ENCODE measurements at places on chromosomes 12 and 14.

GRCh38 chr14:68370057-68370360, 422.9 kb downstream of the ZFP36L1 start:
- no peak for DNase-seq

DNA sequence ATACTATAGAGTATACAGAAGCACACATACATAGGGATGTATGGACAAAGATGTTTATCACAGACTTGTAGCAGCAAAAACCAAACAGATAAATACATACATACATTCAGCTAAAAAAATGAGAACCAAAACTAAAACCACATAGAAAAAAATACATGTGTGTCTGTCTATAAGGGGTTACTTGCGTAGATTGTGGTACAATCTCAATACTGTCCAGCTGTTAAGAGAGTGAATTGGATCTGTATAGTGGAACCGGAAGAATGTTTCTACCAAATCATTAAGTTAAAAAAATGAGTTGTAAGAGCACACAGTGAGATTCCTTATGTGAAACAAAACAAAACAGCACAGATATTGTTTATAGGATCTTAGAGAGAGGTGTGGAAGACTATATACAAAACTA, 44.2 kb upstream of the DCD start:
- DNase-seq = no peak

- DNase-seq = no peak
Observed at GRCh38 chr14:100900837-100901390, 2.6 kb downstream of the RTL1 start.

- no peak for DNase-seq
Observed at GRCh38 chr12:63292471-63293221, 141.6 kb upstream of the AVPR1A start.

- no peak for DNase-seq
Observed at GRCh38 chr12:60100160-60100559, 504.3 kb downstream of the SLC16A7 start.

DNA sequence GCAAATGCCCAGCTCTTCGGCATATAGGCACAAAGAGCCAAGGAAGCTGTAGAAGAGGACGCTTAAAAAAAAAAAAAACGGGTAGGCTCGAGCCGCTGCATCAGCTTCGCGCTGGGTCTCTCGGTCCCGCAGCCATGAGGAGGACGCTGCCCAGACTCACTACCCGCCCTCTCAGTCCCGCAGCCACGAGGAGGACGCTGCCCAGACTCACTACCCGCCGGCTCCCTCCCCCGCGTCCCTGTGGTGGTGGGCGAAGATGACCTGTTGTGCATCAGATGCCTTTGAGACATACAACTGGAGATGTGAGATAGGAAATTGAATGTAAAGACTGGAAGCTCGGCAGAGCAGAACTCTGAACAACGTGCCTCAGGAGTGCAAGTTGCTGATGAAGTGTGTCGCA, 11.4 kb upstream of the SPSB2 start:
- no peak for DNase-seq

DNA sequence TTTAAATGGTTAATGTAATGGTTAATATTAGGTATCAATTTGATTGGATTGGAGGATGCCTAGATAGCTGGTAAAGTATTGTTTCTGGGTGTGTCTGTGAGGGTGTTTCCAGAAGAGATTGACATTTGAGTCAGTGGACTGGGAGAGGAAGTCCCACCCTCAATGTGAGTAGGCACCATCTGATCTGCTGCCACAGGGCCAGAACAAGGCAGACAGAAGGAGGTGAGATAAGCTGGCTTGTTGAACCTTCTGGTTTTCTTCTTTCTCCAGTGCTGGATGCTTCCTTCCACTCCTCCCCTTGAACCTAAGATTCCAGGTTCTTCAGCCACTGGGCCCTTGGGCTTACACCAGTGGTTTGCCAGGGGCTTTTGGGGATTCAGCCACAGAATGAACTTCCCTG, 756.5 kb upstream of the LRFN5 start:
- DNase-seq = no peak

DNA sequence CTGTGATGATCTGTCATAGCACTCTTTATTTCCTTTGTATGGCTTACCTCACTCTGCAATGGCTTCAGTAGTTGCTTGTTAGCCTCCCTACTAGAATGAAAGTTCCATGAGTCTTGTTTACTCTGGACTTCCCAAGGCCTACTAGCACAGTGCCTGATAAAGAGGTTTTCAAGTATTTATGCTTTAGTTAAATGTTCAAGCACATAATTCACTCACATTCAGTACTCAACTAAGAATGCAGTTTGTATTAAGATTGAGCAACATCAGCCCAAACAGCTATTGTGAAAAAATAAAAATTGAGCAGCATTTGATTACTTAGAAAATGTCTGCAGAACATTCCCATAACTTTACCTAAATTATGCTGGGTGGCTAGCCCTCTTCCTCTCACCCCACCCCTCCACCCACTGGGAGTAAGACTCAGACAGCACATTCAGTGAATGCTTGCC, 158.9 kb upstream of the AMIGO2 start:
- no peak for DNase-seq

GRCh38 chr12:127336416-127336815, 930.6 kb upstream of the TMEM132C start:
- no peak for DNase-seq

- no peak for DNase-seq
Observed at GRCh38 chr12:102110782-102111181, 9.1 kb downstream of the NUP37 start.

GRCh38 chr12:117447665-117448366, 86.4 kb upstream of the NOS1 start:
- DNase-seq = no peak

GRCh38 chr12:109497675-109498074, 20.2 kb downstream of the UBE3B start:
- DNase-seq = no peak
